ENCODE measurements at places on chromosomes 13 and 19.

- no peak for DNase-seq
Observed at GRCh38 chr13:34627509-34628208, 314.4 kb upstream of the NBEA start.

- no peak for DNase-seq
Observed at GRCh38 chr13:80572308-80572922, 231.5 kb upstream of the SPRY2 start.

GRCh38 chr19:32233091-32233490 lies 112.3 kb upstream of the ZNF507 start:
- DNase-seq = no peak

- DNase-seq = no peak
Observed at GRCh38 chr13:59356607-59357006, 807.1 kb downstream of the DIAPH3 start.

- no peak for DNase-seq
Observed at GRCh38 chr19:1416014-1416841, 8.8 kb downstream of the DAZAP1 start.

- DNase-seq = no peak
Observed at GRCh38 chr19:46963093-46963734, 56.4 kb upstream of the NPAS1 start.

DNA sequence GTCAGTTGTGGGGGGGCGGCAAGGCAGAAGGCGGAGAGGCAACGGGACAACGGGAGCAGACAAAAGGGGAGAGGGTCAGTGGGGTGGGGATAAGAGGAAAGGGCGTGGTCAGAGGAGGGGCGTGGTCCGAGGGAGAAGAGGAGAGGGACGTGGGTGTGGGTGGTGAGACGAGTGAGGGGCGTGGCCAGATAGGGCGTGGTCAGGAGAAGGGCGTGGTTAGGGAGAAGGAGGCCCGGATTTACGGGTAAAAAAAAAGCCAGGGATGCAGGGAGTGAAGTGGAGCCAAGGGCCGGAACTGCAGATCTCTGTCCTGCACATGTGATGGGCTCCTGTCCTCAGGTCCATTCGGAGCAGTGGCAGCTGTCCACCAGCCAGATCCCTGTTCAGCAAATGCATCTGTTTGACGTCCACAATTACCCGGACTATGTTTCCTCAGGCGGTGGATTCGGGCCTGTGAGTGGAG lies 21.5 kb downstream of the CPT1C start:
- peak; percentile 31 for DNase-seq

DNA sequence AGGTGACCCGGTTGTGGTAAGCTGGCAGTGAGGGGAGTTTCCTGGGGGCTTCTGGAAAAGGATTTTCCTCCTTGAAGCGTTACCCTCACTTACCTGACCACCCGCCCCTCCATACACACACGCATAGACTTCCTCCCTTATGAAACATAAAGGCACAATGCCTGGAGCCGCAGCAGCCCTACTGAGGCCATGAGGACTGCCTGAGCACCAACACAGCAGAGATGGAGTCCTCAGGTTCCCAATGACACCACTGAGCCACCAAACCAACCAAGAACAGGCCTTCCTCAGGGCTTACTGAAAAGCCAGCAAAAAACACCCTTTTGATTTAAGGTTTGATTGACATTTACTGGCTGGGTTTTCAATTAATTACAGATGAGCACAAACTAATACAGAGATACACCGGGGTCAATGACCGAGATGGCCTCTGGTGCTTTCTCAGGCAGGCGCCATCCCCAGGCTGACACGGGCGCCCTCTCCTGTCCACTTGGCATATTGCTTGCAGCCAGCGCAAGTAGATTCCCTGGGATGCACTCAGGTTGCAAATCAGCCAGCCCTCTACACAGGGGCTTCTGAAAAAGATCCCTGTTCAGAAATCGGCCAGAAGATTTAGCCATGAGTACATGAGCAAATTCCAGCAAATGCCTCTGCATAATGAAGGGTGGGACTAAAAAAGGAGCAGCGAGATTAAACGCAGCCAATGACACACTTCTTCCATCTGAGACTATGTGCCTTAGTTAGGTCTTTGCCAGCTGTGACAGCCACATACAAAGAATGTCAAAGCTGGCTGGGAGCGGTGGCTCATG lies 14.8 kb downstream of the OPA3 start:
- DNase-seq = peak; percentile 71

GRCh38 chr13:112837371-112838037 lies 131.5 kb upstream of the MCF2L start:
- DNase-seq = no peak

- no peak for DNase-seq
Observed at GRCh38 chr13:72570019-72570418, 157.4 kb downstream of the MZT1 start.

- no peak for DNase-seq
Observed at GRCh38 chr13:93861818-93862217, 617.7 kb downstream of the DCT start.

DNA sequence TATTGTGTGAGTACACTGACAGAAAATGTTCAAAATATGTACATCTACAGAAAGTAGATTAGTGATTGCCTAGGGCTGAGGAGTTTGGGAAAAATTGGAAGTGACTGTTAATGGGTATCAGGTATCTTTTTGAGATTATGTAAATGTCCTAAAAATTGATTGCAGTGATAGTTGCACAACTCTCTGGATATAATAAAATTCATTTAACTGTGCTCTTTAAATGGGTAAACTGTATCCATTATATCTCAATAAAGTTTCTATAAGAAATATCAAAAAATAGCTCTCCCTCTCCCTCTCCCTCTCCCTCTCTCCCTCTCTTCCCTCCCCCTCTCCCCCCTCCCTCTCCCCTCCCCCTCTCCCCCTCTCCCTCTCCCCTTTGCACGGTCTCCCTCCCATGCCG lies 9.4 kb upstream of the ZNF227 start:
- DNase-seq = no peak

DNA sequence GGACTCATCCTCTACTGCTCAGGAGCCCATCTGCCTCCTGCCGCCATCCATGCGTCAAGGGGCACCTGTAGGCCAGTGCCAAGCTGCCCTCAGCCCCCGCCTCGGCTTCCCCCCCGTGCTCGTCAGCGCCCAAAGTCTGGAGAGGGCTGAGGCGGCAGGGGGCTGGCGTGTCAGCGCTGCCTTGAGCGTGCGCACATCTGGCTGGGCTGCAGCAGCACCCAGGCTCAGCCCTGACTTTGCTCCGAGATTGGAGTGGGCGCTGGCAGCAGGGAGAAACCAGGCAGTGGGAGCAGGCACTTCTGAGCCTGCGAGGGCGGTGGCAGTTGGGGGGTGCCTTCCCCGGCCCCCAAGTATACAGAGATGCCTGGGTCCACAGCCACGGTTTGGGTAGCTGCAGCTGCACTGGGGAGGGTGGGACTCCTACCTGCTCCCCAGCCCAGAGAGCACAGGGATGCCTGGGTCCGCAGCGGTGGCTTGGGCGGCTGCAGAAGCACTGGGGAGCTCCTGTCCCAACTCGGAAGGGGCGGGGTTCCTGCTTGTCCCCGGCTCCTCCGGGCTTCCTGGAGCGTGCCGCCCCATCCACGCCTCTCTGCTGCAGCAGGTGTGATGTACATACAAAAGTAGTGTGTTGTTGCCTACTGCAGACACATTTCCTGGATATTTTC lies 44.8 kb upstream of the LPAR6 start:
- DNase-seq = no peak

GRCh38 chr19:31071136-31071855 lies 277.9 kb downstream of the TSHZ3 start:
- no peak for DNase-seq

DNA sequence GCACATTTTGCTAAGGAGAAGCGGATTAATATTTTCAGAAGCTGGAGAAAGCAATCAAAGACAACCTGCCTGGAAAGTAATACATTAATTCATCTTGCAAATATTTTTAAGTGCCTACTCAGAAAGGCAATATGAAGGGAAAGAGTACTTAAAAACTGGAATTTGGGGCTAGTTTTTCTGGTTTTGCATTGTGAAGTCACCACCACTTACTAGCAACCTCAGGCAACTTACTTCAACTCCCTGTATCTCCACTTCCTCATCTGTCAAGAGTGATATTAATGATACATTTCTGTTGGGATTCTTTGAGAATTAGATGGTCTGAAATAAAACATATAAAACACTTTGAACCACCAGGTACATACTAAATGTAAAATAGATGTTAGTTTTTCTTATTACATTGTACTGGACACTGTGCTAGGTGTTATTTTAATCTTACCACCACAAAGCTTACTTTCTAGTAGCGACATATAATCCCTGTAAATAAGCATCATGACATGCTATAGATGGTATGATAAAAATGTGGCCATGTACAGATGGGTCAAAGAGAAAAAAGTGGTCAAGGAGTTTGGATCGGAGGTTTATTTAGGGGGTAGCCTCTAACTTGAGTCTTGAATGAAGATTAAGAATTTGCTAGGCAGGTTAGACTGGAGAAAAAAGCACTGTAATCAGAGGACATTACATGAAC lies 101.2 kb downstream of the SPRY2 start:
- DNase-seq = no peak

- DNase-seq = no peak
Observed at GRCh38 chr19:15107061-15108010, at the start of gene SYDE1. SYDE1 (plus strand) TSS chr19:15107401; CDS start chr19:15107434, 33 bp downstream.

GRCh38 chr13:88115976-88116375 lies 444.8 kb downstream of the SLITRK5 start:
- DNase-seq = no peak

DNA sequence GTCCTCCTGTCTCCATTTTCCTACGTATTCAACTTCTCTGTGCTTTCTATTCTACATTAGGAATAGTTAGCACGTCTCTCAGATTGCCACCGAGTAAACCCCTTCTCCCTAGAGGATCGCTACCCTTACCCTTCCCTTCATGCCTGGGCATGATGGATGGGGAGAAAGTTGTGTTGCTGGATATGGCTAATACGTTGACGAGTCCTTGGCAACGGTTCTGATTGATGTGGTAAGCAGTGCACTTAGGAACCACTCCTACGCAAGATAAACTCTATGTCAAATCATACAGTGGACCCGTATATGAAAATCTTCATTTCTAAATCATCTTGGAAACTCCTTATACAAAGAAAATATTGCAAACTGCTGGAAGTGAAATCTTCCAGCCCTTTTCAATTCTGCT lies 224.5 kb downstream of the EFNB2 start:
- no peak for DNase-seq

- DNase-seq = no peak
Observed at GRCh38 chr13:75910591-75910990, 274.5 kb downstream of the LMO7 start.

GRCh38 chr19:15551293-15552004 lies 43.1 kb downstream of the CYP4F22 start:
- peak; percentile 23 for DNase-seq

GRCh38 chr13:24274452-24275021 lies 34.8 kb upstream of the C1QTNF9 start:
- DNase-seq = peak; percentile 5

GRCh38 chr19:13899912-13900584 lies 5.9 kb downstream of the BRME1 start:
- DNase-seq = no peak

GRCh38 chr19:34489175-34489574 lies 7.6 kb downstream of the WTIP start:
- no peak for DNase-seq

Data from OCI-LY7 (cell line).